ENCODE measurements at places on chromosomes 5 and 9. TPM values are rescaled to one million over a fixed set of nuclear protein-coding genes. Genes with fewer than 3 reads are reported as not detected.
A peak's percentile ranks its signal among the peaks of the same experiment; 100 is the strongest.

GRCh38 chr5:110752953-110753352 is 14.1 kb downstream of the SLC25A46 start:
- H3K4me1 ChIP-seq, result no peaks in the 10 kb centered on the region
- DNase-seq, result no peak
- H3K4me3 ChIP-seq, result no peak overlapping the region
- H3K27ac ChIP-seq, result no peak overlapping the region

DNA sequence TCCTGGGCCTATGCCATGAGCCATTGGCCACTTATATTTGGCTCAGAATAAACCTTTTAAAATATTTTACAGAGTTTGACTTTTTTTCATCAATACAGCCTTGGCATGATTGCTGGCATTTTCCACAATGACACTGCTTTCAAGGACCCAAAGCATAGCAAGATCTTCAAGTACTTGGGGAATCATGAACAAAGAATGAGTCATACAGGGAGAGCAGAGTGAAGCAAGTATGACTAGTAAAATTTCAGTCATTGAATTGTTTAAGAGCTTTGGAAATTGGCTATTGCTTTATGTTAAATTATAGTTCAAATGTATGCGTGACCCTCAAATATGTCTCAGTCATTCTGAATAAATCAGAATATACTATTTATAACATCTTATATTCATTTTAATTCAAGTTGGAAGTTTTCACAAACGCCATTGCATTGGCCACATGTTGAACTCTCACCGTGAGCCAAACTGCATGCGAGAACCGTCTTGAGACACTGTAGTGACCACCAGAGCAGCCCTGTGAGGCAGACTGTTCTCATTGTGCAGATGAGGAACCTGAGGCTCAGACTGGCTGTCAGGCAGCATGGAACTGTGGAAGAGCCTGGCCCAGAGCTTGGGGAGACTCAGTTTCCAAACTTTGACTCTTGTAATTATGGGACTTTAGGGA is 52.9 kb downstream of the GDNF start:
- no peaks in the 10 kb centered on the region for H3K27me3 ChIP-seq
- DNase-seq, result no peak
- H3K4me3 ChIP-seq, result no peak overlapping the region
- no peaks in the 10 kb centered on the region for H3K36me3 ChIP-seq

DNA sequence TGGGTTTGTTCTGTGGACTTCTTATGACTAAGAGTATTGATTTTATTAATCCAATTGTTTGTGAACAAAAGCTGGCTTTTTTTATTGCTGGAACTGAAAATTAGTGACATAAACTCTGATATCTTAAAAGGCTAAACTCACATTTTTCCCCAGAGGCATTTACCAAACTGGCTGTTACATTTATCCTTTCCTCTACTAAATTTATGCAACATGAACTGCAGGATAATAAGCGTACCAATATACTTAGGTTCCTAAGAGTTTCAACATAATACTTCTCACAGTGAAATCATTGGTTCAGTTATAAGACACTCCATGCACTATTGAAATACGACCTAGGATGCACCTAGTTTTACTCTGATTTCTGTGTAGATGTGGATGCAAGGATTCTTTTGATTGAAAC is 560.8 kb upstream of the WWC1 start:
- H3K36me3 ChIP-seq, result no peaks in the 10 kb centered on the region
- no peak for DNase-seq
- H3K27me3 ChIP-seq, result no peaks in the 10 kb centered on the region
- no peaks in the 10 kb centered on the region for H3K4me1 ChIP-seq
- no peak overlapping the region for H3K27ac ChIP-seq

GRCh38 chr5:32692036-32692746 is 18.9 kb upstream of the NPR3 start:
- H3K4me1 ChIP-seq, result no peaks in the 10 kb centered on the region
- H3K36me3 ChIP-seq, result no peaks in the 10 kb centered on the region
- DNase-seq, result no peak
- H3K27me3 ChIP-seq, result no peaks in the 10 kb centered on the region
- no peak overlapping the region for H3K4me3 ChIP-seq

The ECM2 gene
- total RNA-seq, result not detected

DNA sequence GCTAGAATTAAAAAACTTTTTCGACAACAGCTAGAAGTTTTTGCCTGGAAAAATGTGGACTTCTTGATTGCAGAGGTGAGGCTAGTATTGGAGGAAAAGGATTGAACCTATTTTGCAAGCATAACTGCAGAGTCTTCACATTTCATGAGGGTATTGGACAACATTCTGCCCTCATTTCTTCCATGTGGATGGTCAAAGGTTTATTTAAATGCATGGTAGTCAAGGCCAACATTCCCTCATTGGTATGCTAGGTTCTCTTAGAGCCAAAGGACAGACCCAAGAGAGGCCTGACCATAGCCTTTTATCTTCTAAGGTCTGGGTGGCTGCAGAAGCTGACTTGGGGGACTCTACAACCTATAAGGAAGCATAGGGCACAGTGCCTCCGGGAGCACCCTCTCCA is 11.2 kb downstream of the BHMT2 start:
- no peak overlapping the region for H3K4me3 ChIP-seq
- H3K4me1 ChIP-seq, result no peaks in the 10 kb centered on the region
- DNase-seq, result no peak
- H3K27ac ChIP-seq, result no peak overlapping the region
- H3K36me3 ChIP-seq, result no peaks in the 10 kb centered on the region

GRCh38 chr5:82526540-82526939 is 248.4 kb upstream of the RPS23 start:
- peaks cover 3% of the 10 kb centered on the region for H3K4me1 ChIP-seq
- H3K27ac ChIP-seq, result no peak overlapping the region
- no peak overlapping the region for H3K4me3 ChIP-seq
- no peaks in the 10 kb centered on the region for H3K27me3 ChIP-seq
- DNase-seq, result no peak
- H3K36me3 ChIP-seq, result no peaks in the 10 kb centered on the region

- peaks cover 6% of the 10 kb centered on the region for H3K27me3 ChIP-seq
- no peaks in the 10 kb centered on the region for H3K4me1 ChIP-seq
- no peak overlapping the region for H3K4me3 ChIP-seq
- DNase-seq, result no peak
- H3K27ac ChIP-seq, result no peak overlapping the region
Observed at GRCh38 chr5:174310243-174310642, 264.7 kb downstream of the NSG2 start.

GRCh38 chr5:75694781-75695180 is 22.5 kb downstream of the POC5 start:
- no peak for DNase-seq
- H3K4me3 ChIP-seq, result no peak overlapping the region
- H3K4me1 ChIP-seq, result no peaks in the 10 kb centered on the region

- H3K27me3 ChIP-seq, result peaks cover 2% of the 10 kb centered on the region
- no peak overlapping the region for H3K4me3 ChIP-seq
- peaks cover 13% of the 10 kb centered on the region for H3K4me1 ChIP-seq
- no peak overlapping the region for H3K27ac ChIP-seq
- peaks cover 16% of the 10 kb centered on the region for H3K36me3 ChIP-seq
Observed at GRCh38 chr5:132488590-132488989, 2.0 kb downstream of the IRF1 start.

DNA sequence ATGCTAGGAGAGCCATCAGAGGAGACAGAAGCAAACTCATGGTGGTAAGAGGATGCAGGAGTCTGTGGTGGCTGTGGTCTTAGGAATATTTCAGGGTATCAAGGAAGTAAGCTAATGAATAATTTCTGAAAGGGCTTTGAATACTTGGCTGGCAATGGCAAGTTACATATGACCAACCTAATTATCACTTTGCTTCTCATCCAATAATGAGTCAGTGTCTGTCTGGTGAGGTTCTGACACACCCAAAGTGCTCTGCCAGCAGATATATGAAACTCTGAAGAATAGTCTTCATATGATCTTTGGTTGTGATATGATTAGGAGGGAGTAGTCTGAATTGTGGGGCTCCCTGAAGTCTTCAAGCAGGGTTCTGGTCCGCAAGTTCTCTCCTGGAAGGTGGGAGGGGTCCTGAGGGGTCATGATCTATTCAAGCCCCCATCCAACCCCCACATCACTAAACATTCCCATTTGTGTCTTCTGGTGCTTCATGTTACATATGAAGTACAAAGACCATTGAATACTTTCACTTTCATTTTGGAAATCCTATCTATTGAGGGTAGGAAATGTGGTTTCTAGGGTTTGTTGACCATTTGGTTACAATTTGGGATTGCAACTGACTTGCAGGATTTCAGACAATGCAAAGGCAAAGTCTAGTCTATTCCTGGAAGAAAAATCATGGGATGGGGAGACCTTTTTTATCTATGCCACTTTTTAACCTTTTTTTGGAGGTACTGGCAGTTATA is 199.9 kb upstream of the CDKN2B start:
- H3K27ac ChIP-seq, result no peak overlapping the region
- no peaks in the 10 kb centered on the region for H3K27me3 ChIP-seq
- H3K36me3 ChIP-seq, result no peaks in the 10 kb centered on the region

The GFI1B gene
- total RNA-seq, result 0.71 TPM

The LPAR1 gene
- total RNA-seq, result 3.8 TPM

The MCC gene
- total RNA-seq, result 18.3 TPM

DNA sequence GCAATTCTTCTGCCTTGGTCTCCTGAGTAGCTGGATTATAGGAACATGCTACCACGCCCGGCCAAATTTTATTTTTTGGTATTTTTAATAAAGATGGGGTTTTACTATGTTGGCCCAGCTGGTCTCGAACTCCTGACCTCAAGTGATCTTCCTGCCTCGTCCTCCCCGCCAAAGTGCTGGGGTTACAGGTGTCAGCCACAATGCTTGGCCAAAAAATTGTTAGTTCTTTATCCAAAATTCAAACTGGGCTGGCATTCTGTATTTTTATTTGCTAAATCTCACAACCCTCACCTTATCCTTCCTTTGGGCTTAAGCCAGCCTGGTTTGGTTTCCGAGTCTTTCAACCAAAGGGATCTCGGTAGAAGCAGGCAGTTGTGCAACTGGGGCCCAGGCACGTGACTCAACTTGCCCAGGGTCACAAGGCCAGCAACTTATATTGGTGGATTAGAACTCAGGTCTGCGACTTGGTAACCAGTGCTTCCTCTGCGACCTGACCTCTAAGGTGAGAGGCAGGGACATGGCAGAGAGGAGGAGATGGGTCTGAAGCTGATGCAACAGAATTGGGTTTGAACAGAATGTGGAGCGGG is 26.5 kb upstream of the BOD1 start:
- peaks cover 22% of the 10 kb centered on the region for H3K4me1 ChIP-seq
- 0 out of 2 replicates have a peak overlapping the region, but pooled peaks have one; percentile 23 for H3K27ac ChIP-seq
- H3K4me3 ChIP-seq, result no peak overlapping the region
- no peaks in the 10 kb centered on the region for H3K27me3 ChIP-seq
- H3K36me3 ChIP-seq, result no peaks in the 10 kb centered on the region

The OR2S2 gene
- not detected for total RNA-seq

GRCh38 chr5:147554261-147554817 is 44.5 kb upstream of the DPYSL3 start:
- H3K27me3 ChIP-seq, result no peaks in the 10 kb centered on the region
- H3K36me3 ChIP-seq, result no peaks in the 10 kb centered on the region
- H3K4me3 ChIP-seq, result no peak overlapping the region
- no peak for DNase-seq
- peaks cover 12% of the 10 kb centered on the region for H3K4me1 ChIP-seq

The GABBR2 gene
- total RNA-seq, result 1.2 TPM

The RNF224 gene
- total RNA-seq, result 0.17 TPM

GRCh38 chr5:52794519-52794918 is 6.8 kb downstream of the ITGA1 start:
- no peak overlapping the region for H3K27ac ChIP-seq
- no peak for DNase-seq
- no peaks in the 10 kb centered on the region for H3K27me3 ChIP-seq
- 0 out of 2 replicates have a peak, but pooled peaks cover 3% of the 10 kb centered on the region for H3K4me1 ChIP-seq

DNA sequence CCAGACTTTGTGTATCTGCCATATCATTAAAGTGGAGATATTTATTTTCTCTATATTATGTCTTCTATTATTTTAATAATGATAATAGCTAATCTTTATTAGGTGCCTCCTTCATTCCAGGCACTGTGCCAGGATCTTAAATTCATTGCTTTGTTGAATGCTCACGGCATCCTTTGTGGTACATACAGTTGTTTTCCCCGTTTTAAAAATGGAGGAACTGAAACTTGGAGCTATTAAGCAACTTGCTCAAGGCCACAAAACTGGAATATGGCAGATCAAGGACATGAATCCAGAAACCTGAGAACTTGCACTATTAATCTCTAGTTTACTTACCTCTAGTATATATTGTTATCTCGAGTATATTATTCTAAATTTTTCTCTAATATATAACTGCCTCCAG is 41.5 kb upstream of the PPP3R2 start:
- DNase-seq, result no peak
- no peak overlapping the region for H3K4me3 ChIP-seq
- no peaks in the 10 kb centered on the region for H3K36me3 ChIP-seq
- no peaks in the 10 kb centered on the region for H3K4me1 ChIP-seq

The LECT2 gene
- not detected for total RNA-seq

DNA sequence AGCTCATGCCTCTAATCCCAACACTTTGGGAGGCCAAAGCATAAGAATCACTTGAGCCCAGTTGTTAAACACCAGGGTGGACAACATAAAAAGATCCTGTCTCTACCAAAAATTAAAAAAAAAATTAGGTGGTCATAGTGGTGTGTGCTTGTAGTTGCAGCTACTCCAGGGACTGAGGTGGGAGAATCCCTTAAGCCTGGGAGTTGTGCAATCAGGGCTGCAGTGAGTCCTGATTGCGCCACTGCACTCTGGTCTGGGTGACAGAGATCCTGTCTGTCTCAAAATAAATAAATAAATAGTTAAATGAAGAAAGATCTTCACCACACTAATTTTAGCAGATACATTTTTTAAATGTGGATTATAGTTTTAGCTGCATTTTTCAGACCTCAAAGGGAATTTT is 433.2 kb downstream of the MAT2B start:
- H3K4me1 ChIP-seq, result no peaks in the 10 kb centered on the region
- no peaks in the 10 kb centered on the region for H3K27me3 ChIP-seq
- H3K36me3 ChIP-seq, result no peaks in the 10 kb centered on the region
- no peak overlapping the region for H3K4me3 ChIP-seq

The LRRC70 gene
- total RNA-seq, result 0.17 TPM

- no peaks in the 10 kb centered on the region for H3K36me3 ChIP-seq
- no peaks in the 10 kb centered on the region for H3K27me3 ChIP-seq
- no peak for DNase-seq
- H3K27ac ChIP-seq, result no peak overlapping the region
- no peaks in the 10 kb centered on the region for H3K4me1 ChIP-seq
Observed at GRCh38 chr5:57750891-57751290, 268.3 kb upstream of the ACTBL2 start.

DNA sequence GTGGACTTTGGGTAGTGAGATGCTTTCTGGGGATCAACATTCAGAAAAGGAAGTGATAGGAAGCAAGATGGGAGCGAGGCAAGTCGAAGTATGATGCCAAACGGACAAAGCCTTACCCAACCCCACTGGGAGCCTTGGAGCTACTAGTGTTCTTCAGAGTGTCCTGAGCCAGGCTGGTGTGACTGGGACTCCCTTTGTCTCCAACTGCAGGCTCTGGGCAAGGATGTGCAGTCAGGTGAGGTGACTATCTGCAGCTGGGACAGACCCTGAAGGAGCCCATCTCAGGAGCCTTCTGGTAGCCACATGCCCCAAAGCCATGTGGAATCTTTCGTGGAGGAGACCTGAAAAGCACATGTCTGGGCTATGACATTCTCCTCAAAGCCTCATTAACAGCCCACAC is 360.6 kb downstream of the MTRR start:
- no peak overlapping the region for H3K27ac ChIP-seq
- H3K4me3 ChIP-seq, result no peak overlapping the region
- no peaks in the 10 kb centered on the region for H3K27me3 ChIP-seq
- no peaks in the 10 kb centered on the region for H3K4me1 ChIP-seq

GRCh38 chr9:31697956-31698355 is 686.5 kb upstream of the ACO1 start:
- H3K4me1 ChIP-seq, result no peaks in the 10 kb centered on the region
- DNase-seq, result no peak

Data from H1 (cell line).